ENCODE measurements at places on chromosomes 4 and X.

GRCh38 chr4:154164931-154165839 lies 326.4 kb downstream of the DCHS2 start:
- DNase-seq, result peak; percentile 97

DNA sequence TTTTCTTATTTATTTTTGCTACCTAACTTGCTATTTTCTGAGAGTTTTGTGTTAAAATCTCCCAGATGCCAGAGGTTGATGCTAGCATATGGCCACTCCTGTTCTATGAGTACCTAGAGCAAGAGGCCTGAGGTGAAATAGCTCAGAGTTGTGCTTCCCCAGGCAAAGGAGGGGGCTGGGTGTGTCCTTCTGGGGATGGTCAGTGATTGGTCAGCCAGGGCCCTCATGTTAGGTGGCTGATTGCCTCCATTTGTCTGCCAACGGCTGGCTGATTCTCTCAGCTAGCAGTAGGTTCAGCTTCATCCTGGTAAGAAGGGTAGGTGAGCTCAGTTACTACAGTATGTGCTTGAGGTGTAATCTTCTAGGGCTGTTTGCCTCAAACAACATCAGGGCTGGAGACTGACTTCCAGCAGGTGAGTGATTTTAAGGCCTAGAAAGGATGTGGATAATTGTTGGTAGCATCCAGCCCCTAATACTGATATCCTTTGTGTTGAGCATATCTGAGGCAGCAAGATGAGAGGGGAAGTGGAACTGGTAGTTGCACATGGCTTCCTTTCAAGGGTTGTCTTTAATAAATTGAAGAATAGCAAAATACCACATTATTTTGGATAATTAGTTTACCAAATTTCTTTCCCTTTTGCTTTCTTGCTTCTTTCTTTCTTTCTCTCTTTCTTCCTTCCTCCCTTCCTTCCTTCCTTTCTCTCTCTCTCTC lies 62.5 kb upstream of the RHOH start:
- no peak for DNase-seq

GRCh38 chr4:111512081-111512783 lies 633.0 kb upstream of the FAM241A start:
- DNase-seq, result peak; percentile 51

- no peak for DNase-seq
Observed at GRCh38 chrX:104745152-104745551, 179.2 kb downstream of the IL1RAPL2 start.

- no peak for DNase-seq
Observed at GRCh38 chr4:105994061-105994460, 98.8 kb downstream of the NPNT start.

- DNase-seq, result no peak
Observed at GRCh38 chr4:156290811-156291210, 337.1 kb upstream of the CTSO start.

GRCh38 chr4:140094438-140095420 lies 59.3 kb downstream of the MAML3 start:
- peak; percentile 13 for DNase-seq

DNA sequence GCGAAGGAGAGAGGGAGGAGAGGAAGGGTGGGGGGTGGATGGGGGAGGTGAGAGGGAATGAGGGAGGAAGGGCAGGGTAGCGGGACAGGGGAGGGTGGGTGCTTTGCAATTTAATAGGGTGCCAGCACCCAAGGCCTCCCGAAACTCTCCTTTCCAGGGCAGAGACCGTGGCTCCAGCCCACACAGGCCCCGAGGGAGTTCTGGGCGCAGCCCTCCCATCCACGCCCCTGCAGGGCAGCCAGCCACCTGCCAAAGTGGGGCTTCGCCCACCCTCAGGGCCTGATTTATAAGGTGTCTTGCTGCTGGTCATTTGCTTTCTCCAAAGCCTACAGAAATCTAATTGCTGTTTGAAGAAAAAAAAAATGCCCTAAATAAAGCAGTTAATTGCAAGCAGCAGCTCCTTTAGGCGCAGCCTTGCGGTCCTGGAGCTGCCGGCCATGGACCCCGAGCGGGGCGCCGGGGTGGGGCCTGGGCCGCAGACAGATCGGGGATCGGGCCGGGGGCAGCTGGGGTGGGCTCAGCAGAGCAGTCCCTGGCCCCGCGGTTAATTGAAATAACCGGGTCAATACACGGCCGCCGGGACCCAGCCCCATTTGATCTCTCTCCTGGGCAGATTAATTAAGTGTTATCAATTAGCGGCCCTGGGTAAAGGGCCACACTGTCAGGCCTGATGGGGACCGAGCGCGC lies 106.0 kb upstream of the NKX1-1 start:
- DNase-seq, result no peak

DNA sequence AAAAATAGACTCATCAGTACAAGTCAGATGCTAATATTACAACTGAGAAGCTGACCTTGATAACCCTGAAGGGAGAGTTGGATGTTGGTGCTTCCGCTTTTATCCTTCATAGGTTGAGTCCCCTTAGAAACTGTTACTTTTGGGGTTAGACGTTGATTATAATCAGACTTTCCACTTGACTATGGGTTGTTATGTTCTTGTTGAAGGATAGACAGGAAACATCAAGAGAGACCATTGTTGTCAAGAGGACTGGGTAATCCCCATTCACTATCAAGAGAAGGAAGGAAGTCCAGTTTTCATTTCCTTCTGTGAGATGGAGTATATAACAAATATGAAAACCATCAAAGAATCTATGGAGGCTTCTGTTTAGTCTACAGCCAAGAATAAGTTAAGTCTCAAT lies 229.9 kb upstream of the AFF2 start:
- DNase-seq, result no peak

DNA sequence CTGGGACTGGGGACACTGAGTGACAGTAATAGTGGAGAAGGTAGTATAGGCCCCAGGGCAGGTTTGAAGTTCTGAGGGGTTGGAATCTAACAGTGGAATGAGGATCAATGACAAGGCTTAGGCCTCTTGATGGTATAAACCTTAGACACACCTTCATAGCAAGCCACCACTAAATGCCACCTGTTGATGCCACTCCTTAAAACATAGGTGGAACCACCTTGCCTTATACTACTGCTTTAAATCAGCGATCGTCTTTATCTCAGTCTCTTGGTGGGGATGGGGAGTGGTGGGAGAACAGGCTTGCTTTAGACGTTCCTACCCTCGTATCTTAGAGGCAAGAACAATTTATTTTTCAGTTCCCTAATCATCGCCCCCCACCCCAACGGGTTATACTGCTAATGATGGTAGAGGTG lies 1.2 kb downstream of the RAB33B start:
- DNase-seq, result no peak

GRCh38 chr4:41507291-41507947 lies 30.5 kb upstream of the LIMCH1 start:
- DNase-seq, result no peak

DNA sequence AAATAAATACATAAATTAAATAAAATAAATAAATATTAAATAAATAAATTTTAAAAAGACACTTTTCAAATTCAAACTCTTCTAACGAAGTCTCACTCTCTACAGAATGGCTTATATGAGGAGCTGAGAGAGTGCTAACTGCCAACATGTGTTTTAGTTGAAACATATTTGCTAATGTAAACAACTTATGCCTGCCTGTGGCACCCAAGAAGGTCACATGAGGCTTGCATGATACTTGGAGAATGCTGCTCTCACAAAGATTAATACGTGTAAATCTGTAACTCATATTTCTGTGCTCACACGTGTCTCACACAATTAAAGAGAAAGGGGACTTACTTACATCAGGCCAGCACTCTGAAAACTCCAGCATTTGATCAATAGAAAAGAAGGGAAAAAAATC lies 43.2 kb upstream of the PITX2 start:
- DNase-seq, result no peak

DNA sequence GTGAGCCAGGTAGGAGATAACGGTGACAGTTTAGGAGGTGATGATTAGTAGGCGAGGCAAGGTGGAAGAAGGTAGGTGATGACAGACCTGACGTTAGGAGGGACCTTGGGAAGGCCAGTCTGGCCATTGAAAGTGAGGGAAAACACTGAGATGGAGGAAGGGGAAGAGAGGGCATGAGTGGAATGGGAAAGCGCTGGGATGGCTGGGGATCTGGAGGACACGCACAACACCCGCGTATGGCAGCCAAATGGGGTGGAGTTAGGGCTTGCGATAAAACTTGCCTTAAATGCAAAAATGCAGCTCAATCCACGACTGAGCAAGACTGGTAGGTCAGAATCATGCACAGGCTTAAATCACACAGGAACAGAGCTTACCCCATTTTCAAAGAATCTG lies 605 bp upstream of the CDKL2 start:
- no peak for DNase-seq

- DNase-seq, result peak; percentile 51
Observed at GRCh38 chrX:47235691-47236103, 2.9 kb downstream of the USP11 start.

- no peak for DNase-seq
Observed at GRCh38 chr4:2786794-2787229, 6.1 kb upstream of the SH3BP2 start.

GRCh38 chr4:73869130-73870055 lies at the start of gene CXCL1:
CXCL1 (plus strand) TSS chr4:73869393; CDS start chr4:73869471, 78 bp downstream.
- peak; percentile 66 for DNase-seq

GRCh38 chr4:159547645-159548308 lies 444.9 kb downstream of the RAPGEF2 start:
- peak; percentile 74 for DNase-seq

All from mammary epithelial cell (primary cell).